Activated T-cell treated with anti-CD3 and anti-CD28 coated beads, Interleukin-2, amount 50 U/mL, for 72 hours (primary cell): ENCODE measurements at places on chromosomes 5 and 9. TPM values are rescaled to one million over a fixed set of nuclear protein-coding genes. Genes with fewer than 3 reads are reported as not detected.

GRCh38 chr5:9118852-9119251 lies 427.0 kb downstream of the SEMA5A start:
- no peak for DNase-seq

GRCh38 chr9:94533155-94533554 lies 21.7 kb upstream of the PCAT7 start:
- DNase-seq: no peak

GRCh38 chr5:31995006-31995405 lies 179.1 kb downstream of the GOLPH3 start:
- DNase-seq: no peak

- no peak for DNase-seq
Observed at GRCh38 chr5:61507232-61507631, 175.2 kb downstream of the ZSWIM6 start.

DNA sequence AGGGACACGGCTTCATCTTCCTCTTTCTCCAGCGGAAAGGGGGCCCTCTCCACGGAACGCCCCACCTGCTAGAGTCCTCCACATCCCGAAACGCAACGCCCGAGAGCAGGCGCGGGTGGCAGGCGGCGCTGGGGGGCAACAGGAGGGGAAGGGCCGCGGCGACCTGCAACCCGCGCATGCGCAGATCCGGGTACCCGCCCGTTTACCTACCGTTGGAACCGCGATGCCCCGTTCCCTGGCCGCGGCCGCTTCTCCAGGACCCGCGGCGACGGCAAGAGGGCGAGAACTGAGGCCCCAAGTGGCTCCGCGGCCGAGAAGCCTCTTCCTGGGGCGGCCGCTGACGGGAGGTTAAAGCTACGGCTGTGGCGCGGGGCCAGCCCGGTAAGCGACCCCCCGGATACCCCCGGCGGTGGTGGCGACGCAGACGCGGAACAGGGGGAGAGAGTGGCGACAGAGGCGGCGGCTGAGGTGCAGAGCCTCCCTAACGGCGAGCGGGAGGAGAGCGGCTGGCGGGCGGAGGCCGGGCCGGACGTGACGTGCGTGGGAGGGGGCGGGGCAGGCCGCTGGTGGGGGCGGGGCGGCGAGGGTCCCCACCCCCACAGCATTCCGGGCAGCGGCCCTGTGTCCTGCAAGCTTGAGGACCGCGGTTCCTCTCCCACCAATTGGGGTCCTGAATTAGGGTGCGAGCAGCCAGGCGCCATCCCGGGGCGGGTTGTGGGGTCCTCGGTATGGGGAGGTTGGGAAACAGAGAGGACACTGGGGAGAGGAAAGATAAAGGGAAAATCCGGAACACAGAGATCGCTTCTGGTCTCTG lies at the start of gene FAM13B:
FAM13B (minus strand) TSS at position 508 of the 814 bp plus-strand sequence. CDS start 13,968 bp downstream, outside the sequence.
- peak; percentile 89 for DNase-seq

Gene RIOK2
- total RNA-seq: 38.0 TPM

Gene SLC36A3
- total RNA-seq: not detected

Gene IGIP
- 5.5 TPM for total RNA-seq
